Ovary (tissue), 10 donors: ENCODE measurements at places on chromosomes 3 and 15. TPM values are rescaled to one million over a fixed set of nuclear protein-coding genes. Genes with fewer than 3 reads are reported as not detected.

Gene THUMPD3
- 11.9 TPM for total RNA-seq

Gene TRH
- total RNA-seq, result 0.72 TPM

Gene TRIM59
- 1.6 TPM for total RNA-seq

GRCh38 chr15:85062560-85062959 is 80.9 kb downstream of the PDE8A start:
- H3K4me1 ChIP-seq, result no peaks in the 10 kb centered on the region
- no peak overlapping the region for H3K27ac ChIP-seq
- H3K36me3 ChIP-seq, result no peaks in the 10 kb centered on the region
- no peak overlapping the region for H3K4me3 ChIP-seq
- H3K27me3 ChIP-seq, result no peaks in the 10 kb centered on the region

DNA sequence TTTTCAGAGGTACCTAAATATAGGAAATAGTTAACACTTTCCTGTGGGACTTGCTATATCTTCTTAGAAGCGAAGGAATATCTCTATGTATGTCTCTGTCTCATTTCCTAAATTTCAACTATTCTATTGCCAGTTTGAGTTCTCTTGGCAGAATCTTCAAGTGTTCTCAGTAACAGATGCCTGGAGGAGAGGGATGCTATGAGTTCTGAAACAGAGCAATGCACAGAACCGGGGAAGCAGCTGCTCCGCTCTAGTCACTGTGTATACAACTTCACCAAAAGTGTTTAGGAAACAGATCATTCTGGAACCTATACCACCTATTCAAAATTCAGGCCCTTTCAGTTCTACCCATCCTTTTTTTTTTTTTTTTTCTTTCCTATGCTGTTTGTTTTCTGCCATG is 144.6 kb downstream of the RORA start:
- no peaks in the 10 kb centered on the region for H3K27me3 ChIP-seq
- H3K27ac ChIP-seq, result no peak overlapping the region
- peaks cover 2% of the 10 kb centered on the region for H3K4me1 ChIP-seq
- DNase-seq, result no peak
- H3K4me3 ChIP-seq, result no peak overlapping the region

GRCh38 chr15:35043373-35044095 is 41.6 kb downstream of the NANOGP8 start:
- no peak for DNase-seq
- no peaks in the 10 kb centered on the region for H3K27me3 ChIP-seq
- no peaks in the 10 kb centered on the region for H3K4me1 ChIP-seq
- H3K4me3 ChIP-seq, result no peak overlapping the region

GRCh38 chr3:139113993-139114375 is 69.3 kb upstream of the PRR23C start:
- no peaks in the 10 kb centered on the region for H3K36me3 ChIP-seq
- H3K27ac ChIP-seq, result no peak overlapping the region
- no peak for DNase-seq
- H3K4me1 ChIP-seq, result peaks cover 5% of the 10 kb centered on the region
- no peak overlapping the region for H3K4me3 ChIP-seq
